ENCODE measurements at places on chromosomes 1 and 21.

GRCh38 chr1:167175901-167176300 lies 44.8 kb upstream of the POU2F1 start:
- DNase-seq, result no peak

- no peak for DNase-seq
Measured at GRCh38 chr1:157289424-157290105, 151.4 kb upstream of the ETV3 start.

DNA sequence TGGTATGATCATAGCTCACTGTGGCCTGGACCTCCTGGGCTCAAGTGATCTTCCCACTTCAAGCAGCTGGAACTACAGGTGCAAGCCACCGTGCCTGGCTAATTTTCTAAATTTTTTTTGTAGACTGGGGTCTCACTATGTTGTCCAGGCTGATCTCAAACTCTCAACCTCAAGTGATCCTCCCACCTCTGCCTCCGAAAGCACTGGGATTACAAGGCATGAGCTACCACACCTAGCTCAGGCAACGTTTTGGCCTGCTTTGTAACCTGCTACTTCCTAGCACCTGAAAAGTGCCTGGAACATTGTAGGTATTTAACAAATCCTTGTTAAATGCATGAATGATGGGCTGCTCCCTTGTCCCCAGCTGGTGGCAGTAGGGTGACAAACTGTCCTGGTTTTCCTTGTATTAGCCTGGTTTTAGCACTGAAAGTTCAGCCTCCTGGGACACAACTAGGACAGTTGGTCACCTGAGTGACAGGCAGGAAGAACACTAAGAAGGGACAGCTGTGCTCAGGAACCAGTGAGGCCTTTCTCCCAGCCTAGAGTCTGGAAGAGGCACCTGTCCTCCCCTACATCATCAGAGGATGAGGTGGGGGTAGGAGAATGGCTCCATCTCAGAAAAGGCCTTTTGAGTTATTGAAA lies 88.5 kb upstream of the CD34 start:
- no peak for DNase-seq

DNA sequence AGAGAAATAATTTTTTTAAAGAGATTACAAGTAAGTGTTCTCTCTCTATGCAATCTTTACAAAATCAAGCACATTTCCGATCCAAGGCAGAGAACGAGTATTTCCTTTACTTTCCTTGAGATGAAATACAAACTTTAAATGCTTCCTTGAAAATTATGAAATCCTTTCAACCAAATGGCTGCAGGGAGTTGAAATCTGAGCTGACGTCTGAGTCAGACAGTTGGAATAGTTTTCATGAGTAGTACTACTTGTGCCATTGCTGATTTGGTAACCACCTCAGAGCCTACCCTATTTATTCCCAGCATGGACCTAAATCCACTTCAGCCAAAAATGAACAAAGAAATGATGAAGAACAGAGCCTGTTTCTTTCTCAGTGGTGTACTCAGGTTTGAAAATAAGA lies 183.6 kb downstream of the GIPC2 start:
- no peak for DNase-seq

- DNase-seq, result no peak
Measured at GRCh38 chr1:20261095-20261494, 29.6 kb upstream of the VWA5B1 start.

- DNase-seq, result no peak
Measured at GRCh38 chr1:20278692-20279130, 12.0 kb upstream of the VWA5B1 start.

- no peak for DNase-seq
Measured at GRCh38 chr1:159943278-159943640, 2.2 kb downstream of the IGSF9 start.
